ENCODE measurements at places on chromosomes 2 and 18. TPM values are rescaled to one million over a fixed set of nuclear protein-coding genes. Genes with fewer than 3 reads are reported as not detected.

DNA sequence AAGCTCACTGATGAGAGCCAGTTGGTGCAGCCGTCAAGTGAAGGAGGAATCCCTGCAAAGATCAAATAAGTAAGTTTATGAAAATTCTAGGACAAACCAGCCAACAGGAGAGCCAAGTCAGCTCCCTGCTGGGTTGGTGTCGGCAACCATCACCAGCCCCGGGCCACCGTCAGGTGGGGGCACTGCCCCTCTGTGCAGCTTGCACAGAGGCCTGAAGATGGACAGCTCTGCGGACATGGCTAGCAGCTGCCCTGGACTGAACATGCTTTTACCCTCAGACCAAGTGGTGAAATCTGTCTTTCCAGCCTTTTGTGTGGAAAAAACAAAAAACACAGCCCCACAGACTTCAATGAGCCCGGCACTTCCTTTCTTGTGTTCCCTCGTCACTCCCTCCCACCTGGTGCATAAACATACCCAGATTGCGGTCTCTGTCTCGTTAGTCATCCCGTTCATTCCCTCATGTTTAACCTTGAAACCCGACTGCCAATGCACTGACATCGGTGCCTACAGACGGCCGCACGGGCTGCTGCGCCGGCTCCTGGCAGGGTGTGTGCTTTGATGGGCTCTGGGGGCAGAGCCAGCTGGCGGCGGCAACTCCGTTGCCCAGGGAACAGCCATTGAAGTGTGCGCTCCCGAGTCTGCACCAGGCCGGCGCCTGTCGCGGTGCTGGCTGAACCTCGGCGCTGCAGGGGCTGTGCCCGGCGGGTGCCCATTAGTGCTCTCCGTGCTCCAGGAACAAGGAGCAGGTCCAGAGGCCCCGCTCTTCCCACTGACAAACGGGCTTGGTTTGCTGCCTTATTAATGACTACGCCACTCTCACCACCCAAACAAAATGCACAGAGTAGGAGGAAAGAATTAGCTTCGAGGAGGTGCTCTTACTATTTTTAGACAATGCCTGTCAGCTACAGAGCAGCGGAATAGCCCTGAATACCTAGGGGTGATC, 95.3 kb downstream of the EIPR1 start:
- no peak for ATAC-seq

- ATAC-seq: no peak
Measured at GRCh38 chr2:18096836-18097405, 218.5 kb downstream of the KCNS3 start.

DNA sequence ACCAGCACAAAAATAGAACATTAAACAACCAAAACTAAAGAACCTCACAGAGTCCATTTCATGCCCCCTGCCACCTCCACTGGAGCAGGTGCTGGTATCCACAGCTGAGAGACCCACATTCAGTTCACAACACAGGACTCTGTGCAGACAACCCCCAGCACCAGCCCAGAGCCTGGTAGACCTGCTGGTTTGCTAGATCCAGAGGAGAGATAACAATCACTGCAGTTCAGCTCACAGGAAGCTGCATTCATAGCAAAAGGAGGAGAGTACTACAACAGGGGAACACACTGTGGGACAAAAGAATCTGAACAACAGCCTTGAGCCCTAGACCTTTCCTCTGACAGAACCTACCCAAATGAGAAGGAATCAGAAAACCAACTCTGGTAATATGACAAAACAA, 326.7 kb downstream of the METTL4 start:
- no peak for ATAC-seq

- peak; percentile 40 for ATAC-seq
Measured at GRCh38 chr2:152415796-152416195, 80.8 kb downstream of the FMNL2 start.

- ATAC-seq: no peak
Measured at GRCh38 chr18:76805221-76805620, 17.1 kb upstream of the ZNF236 start.

DNA sequence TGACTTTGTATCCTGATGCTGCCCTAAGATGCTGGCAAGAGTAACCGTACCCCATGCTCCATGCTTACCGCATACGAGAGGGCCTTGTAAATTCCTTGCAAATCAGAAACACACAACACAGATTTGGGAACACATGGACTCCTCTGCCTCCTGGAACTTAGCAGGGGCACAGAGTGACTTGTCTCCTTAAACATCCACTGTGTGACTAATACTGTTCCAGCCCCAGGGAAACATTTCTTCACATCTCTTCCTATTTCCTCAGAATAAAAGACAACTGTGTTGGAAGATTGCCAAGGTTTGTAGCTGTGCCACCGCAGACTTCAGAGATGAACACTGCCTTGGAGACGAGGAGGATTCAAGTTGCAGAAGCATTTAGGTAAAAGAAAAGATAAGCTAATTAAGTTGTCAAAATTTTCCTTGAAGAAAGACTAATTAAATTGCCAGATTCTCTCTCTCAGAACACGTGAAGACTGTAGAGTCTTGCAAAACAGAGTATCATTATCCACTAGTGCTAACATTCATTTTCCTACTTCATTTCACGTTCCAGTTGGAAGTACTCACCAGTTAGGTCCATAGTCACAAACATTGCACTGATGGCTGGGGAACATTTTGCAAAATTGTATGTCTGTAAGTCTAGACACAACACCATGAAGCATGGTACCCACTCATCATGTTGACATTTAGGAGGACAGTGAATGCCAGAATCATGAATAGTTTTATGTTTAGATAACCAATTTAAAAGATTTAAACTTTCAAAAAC, 188.8 kb downstream of the TSN start:
- peak; percentile 62 for ATAC-seq

DNA sequence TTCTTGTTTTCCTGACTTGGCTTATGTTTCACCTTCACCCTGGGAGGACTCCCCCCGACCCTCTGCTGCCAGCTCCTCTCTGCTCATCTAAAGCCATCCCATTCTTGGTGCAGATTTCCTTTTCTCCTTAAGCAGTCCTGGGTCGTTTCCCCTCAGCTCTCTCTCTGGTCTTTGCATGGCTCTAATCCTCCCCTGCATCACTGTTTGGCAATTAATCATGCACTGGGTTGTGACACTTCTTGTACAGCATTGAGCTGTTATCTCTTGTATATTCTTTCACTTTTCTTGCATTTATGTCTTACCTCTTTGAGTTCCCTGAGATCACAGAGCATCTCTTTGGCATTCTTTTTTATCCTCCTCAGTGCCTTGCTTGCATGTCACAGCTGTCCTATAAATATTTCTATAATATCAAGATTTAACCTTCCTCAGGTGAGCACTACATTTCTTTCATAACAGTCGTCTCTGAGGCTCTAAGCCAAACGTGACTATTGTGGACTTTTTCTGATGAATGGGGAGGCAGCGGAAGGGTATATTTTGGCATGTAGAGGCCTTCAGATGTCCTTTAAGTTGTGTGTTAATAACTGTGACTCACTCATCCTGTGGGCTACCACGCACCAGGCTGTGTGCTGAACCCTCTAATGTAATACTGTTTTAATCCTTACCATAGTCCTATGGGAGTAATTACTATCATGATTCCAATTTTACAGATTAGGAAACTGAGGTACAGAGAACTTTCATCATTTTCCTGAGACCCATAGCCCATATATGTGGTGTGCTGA, 507.5 kb downstream of the SLC4A3 start:
- ATAC-seq: no peak

DNA sequence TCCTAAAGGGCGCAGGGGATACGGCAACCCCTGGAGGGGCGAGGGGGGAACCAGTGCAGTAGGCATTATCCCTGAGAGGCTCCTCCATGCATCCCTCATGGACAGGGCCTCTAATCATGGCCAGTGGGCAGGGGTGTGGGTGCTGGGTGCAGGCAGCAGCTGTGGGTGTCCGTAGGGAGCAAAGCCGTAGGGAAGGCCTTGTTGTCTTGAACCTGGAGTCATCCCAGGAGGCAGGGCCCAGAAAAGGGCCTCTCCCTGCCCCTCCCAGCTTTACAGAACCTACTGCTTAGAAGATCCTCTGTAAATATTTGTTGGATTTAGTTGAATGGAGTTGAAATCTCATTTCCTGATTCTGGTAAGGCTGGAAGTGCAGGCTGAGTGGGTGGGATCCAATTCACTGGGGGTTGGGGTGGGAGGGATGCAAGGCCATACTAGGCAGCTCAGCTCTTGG, 207.0 kb upstream of the HAAO start:
- ATAC-seq: no peak

DNA sequence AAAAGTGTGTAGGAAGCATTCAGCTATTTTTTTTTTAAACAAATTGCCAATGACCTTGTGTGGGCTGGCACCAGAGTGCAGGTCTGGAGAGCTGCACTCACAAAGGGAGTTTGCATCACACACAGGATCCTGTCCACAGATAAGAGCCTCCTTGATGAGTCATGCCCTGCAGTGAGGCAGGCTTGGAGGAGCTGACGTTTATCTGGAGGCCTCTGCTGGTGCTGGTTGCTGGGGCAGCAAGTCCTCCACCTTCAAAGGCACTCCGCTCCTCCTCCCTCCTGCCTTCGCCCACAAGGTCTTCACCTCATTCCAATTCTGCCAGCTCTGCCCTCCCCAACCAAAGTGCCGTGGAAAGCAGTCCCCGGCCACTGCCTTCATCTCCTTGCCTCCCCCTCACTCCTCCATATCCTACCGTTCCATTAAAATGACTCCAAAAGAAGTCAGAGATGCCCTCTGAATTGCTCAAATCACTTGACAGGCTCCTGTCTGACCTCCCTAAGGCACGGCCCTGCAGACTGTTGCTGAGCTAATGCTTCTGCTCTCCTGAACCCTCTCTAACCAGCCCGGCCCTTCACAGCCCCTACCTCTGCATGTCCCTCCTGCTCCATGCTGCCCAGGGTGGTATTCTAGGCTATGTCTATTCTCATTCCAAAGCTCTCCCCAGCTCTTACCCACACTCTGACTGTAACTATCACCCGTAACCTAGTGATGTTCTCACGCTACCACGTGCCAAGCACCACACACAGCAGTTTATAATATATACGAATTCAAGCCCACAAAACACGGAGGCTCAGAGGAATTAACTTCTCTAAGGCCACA, 30.9 kb downstream of the LONRF2 start:
- ATAC-seq: peak; percentile 89

DNA sequence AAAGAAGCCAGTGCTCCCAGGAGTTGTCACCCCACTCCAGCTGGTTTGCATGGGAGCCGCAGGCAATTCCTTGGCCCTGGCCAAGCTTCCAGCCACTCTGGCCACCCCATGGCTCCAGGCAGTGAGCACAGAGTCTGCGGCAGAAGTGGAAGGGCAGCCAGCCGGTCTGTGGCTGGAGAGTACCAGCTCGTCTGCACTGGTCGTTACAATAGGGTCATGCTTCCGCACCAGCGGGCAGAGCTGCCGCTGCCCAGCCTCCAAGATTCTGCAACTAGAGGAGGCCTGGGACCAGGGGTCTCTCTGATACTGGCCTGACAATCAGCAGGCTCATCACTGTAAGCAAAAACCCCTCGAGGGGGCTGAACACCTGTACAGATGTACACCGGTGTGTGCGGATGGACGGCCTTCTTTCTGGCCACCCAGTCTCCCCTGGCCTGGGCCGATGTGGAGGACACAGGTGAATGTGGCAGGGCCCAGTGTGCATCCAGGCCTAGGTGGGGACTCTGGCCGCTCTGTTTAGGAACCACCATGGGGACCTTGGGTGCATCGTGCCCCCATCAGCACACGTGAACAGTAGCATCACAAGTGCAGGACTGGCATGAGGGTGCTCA, 51.9 kb upstream of the ODC1 start:
- ATAC-seq: no peak

GRCh38 chr18:63238693-63239075, 80.9 kb downstream of the BCL2 start:
- ATAC-seq: no peak

DNA sequence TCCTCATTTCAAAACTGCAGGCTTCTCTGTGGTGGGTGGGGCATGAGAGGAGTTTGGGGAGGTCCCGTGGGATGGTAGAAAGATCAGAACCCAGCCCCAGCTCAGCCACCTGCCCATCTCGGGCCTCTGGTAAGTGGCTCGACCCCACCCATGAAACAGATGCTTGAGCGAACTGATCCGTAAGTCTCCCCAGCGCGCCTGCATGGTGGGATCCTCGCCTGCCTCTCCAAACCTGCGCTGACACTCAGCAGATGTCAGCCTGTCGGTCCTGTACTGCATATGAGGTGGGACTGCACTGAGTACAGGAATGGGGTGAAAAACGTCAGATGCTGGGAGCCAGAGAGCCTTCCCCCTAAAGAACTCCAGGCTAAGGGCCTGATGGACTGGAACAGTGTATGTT, 15.9 kb upstream of the RPL31 start:
- no peak for ATAC-seq

- ATAC-seq: peak; percentile 34
Measured at GRCh38 chr2:23620841-23621341, 235.9 kb downstream of the KLHL29 start.

DNA sequence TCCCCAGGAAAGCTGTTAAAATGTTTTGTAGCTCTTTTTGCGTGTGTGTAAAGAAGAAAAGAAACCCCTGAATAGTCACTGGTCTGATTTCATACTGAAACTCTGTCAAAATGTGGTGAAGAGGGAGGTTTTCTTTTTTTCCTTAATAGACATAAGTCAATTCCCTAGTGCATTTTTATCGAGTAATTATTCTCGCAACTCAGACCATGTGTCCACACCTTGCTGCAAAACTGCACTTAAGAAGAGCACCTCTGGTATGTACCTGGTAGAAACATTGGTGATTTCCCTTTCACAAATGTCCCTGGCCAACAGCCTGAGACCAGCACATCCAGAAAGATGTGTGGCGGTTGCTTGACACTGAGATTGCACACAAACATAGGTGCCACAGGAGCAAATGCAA, 159.9 kb downstream of the ZNF521 start:
- no peak for ATAC-seq

DNA sequence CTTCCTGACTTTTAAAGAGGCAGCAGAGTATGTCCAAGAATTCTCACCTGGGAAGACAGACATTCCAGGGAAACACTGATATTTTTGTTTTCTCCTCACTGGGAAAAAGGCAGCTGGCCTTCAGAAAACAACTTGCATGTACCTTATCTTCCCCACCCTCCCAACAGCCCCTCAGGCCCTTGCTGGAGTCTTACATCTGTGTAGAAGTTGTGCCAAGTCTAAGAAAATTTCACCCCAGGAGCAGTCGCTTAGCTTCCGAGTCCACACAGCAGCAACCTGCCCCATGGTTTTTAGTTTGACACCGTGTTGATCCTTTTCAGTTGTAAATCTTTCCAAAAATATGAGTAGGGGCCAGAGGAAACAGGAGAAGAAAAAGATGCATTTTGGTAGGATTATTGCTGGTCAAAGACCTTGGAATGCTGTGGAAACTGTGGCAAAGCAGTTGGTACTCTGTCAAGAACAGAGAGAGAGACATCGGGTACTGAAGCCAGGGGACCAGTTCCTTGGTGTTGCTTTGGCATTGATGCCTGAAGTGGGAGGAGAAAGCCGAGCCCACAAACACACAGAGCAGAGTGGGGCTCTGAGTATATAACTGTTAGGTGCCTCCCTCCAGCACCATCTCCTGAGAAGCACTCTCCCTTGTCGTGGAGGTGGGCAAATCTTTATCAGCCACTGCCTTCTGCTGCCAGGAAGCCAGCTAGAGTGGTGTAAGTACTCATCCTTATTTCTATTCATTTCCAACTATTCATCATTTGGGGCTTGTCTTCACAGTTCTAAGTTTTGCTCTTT, at the start of gene SLC14A1:
TSS of gene SLC14A1 (plus strand) at position 615 of the 789 bp plus-strand sequence. CDS start 6,140 bp downstream, outside the sequence.
- no peak for ATAC-seq

ABHD1 gene
- 2.9 TPM for total RNA-seq

APLF gene
- 2.7 TPM for total RNA-seq

CPSF3 gene
- total RNA-seq: 41.0 TPM

SEC11C gene
- 80.9 TPM for total RNA-seq

TRIM43 gene
- total RNA-seq: 0.19 TPM

Measured in motor neuron (in vitro differentiated cells).